Nephron progenitor cell (in vitro differentiated cells): ENCODE measurements at places on chromosomes 1 and 21.

DNA sequence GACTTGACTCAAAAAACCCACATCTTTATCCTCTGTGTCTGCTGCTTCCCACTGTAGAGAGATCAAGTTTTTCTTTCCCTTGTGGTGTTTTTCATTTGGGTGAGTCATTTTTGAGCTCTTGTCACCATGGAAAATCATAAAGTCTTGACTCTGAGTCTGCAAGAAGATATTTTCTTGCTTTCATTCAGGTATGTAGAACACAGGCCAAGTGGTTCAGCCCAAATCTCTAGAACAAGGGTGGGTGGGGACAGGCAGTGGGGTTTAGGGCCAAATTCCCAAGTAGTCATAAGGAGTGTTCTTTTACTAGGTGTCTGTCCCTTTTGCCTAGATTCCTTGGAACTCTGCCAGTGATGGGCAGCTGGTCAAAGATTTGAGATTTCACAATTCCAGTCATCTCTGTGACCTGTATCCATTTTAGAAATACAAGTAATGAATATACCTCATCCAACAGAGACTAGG lies 21.5 kb upstream of the ARHGAP29 start:
- DNase-seq = no peak

- no peak for DNase-seq
Observed at GRCh38 chr1:37274938-37275631, 199.3 kb upstream of the ZC3H12A start.

DNA sequence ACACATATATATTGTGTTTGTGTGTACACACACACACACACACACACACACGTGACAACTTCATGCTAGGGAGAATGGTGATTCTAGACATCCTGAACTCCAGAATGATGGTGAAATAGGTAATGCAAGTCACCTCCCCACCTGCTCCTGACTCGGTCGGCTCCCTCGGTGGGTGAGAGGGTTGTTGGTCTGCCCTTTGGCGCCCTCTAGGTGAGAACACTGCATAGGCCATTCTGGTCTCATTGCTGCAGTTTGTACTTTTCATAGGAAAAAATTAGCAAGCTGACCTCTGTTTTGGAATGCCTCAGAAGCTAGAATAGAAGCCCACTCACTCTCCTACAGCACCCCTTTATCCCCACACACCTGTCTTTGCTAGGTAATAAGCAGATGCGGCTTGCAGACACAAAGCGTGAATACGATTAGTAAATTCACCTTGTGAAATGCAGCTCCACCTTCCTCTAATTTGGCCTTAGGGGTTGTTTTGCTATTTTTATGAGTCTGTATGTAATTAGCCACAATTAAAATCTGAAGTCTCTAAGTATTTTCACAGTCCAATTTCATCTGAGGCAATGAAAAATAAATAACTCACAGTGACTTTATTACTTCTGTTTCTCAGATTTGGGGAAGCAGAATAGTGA lies 130.0 kb upstream of the KCNJ15 start:
- peak; percentile 79 for DNase-seq

DNA sequence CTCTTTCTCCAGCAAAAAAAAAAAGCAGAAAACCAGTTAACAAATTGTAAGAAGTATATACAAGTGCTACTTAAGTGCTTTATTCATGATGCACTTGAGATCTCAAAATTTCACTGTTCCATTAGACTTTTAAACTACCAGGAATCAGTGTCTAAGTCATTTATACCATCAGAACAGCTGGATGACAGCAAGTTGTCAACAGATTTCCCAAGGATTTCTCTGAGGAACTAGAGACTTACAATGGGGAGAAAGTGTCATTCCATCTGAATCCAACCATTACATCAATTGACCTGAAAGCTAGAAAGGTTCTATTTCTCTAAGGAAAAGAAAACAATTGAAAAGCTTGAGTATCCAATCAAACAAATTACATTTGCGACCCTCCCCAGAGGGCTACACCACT lies 43.8 kb downstream of the USH2A start:
- DNase-seq = no peak

DNA sequence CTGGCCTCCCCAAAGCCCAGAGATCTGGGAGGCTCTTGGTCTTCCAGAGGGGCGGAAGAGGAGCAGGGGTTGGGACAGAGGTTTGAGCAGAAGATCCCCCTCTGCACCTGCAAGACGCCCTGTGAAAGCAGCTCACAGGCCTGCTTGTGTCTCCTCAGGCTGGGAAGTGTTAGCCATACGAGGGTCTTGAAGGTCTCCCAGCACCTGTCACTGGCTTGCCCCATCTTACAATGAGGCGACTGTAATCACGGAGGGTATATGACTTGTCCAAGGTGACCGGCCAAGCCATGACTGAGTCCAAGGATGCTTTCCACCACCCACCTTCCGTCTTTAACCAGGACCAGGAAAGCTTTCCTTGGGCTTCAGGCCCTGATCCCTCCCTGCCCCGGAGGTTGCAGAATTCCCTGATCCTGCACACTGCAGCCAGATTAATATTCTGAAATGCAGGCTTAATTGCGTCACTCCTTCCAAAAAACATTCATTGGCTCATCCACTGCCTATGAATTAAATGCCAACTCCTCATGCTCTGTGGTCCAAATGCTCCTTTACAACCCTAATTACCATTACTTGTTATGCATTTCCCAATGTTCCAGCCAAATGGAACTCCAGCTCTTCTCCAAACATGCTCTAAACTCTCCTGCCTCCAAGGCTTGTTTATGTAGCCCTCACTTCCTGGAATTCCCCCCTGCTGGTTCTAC lies 64.0 kb downstream of the DDX20 start:
- DNase-seq = no peak

- no peak for DNase-seq
Observed at GRCh38 chr1:195576641-195577040, 1031.6 kb downstream of the KCNT2 start.

- no peak for DNase-seq
Observed at GRCh38 chr21:29157080-29157479, 26.6 kb downstream of the MAP3K7CL start.

DNA sequence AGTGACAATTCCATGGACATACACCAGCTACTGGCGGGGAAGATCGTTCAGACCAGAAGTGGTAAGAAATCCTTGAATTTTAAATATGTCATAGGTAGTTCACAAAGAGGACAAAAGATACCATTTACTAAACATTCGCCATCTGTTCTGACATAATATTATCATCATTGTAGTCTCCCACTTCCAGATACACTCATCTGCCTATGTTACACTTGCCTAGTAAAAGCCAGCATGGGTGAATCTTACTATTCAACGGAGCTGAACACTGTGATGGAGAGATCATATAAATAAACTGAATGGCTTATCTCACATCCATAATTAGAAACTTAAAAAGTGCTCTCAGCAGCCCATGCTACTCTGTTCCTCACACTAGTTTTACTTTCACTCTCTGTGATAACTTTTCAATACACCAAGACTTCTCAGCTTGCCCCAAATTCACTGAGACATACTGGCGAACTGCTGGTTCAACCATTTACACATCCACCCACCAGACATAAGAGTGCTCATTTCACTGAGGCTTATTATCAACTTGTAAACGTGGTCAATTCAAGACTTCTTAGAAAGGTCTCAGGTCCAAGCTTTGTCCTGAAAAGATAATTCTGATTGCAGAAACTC lies 463 bp upstream of the PRRC2C start:
- no peak for DNase-seq

GRCh38 chr1:234745844-234746797 lies 136.1 kb upstream of the IRF2BP2 start:
- no peak for DNase-seq

GRCh38 chr1:110210604-110211495 lies 736 bp downstream of the KCNC4 start:
- peak; percentile 75 for DNase-seq
